ENCODE measurements at places on chromosomes 4 and X.

DNA sequence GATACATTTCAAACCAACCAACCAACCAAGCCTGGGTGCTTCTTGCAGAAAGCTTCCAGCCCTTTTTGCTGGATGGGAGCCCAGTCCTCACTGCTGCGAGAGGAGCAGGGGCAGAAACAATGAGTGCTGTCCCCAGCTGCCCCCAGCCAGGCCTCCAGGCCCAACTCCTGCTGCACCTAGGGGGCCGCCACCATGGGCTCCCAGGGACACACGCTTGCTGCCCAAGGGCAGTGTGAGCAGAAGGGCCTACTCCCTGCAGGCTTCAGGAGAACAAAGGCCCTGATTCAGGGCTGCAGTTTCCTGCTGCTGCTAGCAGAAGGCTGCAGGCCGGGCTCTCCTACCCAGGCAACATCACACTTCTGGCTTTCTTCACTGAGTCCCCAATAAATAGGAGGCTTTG is 37.7 kb upstream of the ENPP6 start:
- no peak for DNase-seq

GRCh38 chr4:10336471-10336870 is 120.8 kb downstream of the ZNF518B start:
- no peak for DNase-seq

DNA sequence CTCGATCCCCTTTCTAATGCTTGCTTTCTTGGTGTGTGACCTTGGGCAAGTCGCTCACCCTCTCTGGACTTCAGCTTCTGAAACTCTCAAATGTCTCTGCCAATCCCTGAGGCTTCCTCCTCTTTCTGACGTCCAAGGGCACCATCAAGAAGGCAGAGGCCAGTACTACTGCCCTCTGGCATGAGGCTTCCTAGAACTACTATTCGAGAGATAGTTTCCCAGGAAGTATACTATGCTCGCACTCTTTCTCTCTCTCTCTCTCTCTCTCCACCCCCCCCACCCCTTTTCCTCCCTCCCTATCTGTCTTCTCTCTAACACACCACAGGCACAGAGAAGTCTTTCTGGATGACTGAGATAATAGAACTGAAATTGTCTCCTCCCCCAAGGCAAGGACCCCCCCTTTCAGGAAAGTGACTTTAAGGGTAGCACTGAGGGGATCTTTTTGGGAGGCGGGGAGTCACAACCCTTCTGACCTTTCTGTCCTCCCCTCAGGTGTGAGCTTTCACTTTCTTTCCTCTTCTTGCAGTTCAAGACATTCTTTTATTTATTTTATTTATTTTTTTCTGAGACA is 20.0 kb upstream of the BCOR start:
- no peak for DNase-seq

DNA sequence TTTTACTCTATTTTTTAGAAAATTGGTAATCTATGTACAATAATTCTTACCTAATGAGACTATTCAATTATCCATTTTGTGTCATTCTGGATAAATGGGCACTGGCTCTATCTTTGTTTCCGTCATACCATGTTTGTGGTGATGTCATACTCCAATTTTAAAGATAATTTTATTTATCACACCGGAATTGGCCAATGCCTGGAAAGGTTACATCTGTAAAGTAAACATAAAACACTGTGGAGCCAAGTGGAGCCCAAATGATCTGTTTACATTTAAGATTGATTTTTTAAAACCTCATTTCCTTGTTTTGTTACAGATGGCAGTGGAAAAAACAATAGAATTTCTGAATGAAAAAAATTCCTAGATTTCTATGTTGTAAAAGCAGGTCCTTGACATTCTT is 120.2 kb upstream of the GPRIN3 start:
- DNase-seq: no peak

- no peak for DNase-seq
Measured at GRCh38 chr4:168723020-168723419, 226.2 kb downstream of the PALLD start.

- peak; percentile 41 for DNase-seq
Measured at GRCh38 chr4:148443512-148444295, 1.5 kb upstream of the NR3C2 start.

DNA sequence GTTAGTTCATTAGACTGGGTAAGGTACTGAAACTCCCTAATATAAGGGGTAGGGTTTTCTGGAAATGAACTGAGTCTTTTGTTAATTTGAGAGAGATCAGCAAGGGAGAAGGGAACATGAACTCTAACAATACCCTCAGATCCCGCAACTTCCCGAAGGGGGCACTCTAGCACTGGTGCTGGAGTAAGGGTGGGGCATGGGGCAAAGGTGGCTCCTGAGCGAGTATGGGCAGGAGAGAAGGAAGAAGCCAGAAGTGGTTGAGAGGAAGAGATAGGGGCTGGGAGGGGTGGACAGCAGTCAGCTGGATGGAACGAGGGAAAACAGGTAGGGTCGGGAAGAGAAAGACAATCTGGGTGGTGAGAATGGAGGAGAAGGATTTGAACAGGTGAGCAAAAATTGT is 183.2 kb upstream of the MAGEE2 start:
- DNase-seq: no peak

GRCh38 chrX:25810202-25810601 is 327.9 kb upstream of the MAGEB18 start:
- no peak for DNase-seq

- peak; percentile 57 for DNase-seq
Measured at GRCh38 chr4:183256756-183257385, 63.2 kb downstream of the CLDN22 start.

GRCh38 chrX:103360092-103360491 is 3.8 kb downstream of the TCEAL9 start:
- no peak for DNase-seq

DNA sequence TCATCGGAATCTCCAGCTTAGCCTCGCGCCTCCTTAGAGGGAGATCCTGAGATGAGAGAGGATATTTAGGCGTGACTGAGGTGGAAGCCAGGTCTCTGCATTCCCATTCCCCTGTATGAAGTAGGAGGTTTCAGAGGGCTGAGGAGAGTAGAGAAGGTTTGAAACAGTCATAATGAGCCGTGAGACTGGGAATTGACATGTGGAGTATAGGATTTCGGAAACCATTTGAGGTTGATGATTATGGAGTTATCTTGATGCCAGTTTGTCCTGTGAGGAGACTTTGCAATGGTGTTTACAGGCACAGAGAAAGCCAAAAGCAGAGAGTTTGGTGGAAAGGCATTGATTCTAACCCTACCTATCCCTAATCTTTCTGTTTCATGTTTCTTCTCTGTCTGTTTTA is 2.0 kb downstream of the CHST7 start:
- DNase-seq: no peak

- no peak for DNase-seq
Measured at GRCh38 chr4:93346840-93347239, 481.7 kb upstream of the ATOH1 start.

- DNase-seq: no peak
Measured at GRCh38 chrX:38837389-38837788, 36.1 kb downstream of the MID1IP1 start.

DNA sequence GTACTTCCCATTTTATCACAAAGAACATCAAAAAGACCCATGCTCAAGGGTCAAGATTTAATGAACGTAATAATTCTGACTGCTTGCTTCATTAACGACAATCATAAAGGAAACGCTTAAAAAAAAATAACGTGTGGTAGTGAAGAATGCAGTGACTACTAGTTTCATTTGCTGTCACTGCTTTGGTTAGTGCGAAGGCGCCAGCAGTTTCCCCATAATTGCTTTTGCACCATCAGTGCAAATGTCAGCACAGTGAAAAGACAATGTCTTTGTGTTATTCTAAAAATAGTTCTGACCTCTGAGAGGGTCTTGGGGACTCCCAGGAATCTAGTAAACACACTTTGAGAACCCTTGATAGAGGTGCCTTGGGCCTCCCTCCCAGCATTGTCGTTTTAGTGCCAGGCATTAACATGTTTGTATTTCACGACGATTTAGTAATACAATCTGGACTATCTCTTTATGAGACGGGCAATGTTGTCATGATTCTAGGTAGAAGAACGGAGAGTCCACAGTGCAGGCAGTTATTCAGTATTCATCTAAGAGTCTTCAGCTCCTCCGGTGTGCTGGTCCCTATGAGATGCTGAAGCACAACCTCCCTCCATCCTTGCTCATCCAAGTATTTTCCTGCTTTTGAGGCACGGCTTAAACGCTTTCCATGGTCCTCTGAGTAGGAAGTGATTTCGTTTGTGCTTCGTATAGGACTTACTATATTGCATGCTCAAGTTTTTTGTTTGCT is 71.0 kb downstream of the AFF1 start:
- no peak for DNase-seq

- DNase-seq: no peak
Measured at GRCh38 chr4:126899331-126899801, 733.4 kb upstream of the INTU start.

GRCh38 chr4:77734928-77735327 is 84.2 kb downstream of the CNOT6L start:
- no peak for DNase-seq

DNA sequence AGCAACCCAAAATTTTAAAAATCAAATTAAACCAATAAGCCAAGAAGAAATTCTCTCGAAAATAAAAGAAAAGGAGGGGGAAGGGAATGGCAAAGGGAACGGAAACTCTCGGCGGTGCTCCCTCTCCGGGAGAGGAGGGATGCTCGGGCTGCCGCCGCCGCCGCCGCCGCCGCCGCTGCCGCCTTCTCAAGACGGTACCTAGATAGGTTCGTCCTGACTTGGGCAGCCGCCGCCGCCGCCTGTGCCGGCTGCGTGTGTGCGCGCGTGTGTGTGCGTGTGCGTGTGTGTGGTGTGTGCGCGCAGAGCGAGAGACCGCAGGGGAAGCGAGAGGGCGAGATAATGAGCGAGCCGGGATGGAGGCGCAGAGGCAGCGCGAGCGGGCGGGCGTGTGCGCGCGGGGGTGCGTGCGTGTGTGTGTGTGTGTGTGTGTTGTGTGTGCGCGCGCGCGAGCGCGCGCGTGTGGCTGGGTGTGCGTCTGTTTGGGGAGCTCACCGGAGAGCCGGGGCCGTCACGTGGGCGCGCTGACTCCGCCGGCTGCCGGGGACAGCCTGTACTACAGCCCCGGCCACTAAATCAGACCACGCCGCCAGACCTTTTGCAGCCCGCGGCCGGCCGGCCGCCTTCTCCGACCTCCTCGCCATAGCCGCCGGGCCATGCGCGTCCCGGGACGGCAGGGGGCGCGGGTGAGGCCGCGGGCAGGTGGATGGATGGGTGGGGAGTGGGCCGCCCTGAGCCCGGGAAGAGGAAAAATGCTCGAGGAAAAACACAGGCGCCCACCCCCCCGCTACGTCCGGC is 111.6 kb downstream of the DHX15 start:
- peak; percentile 80 for DNase-seq

- no peak for DNase-seq
Measured at GRCh38 chr4:39433878-39434492, 24.7 kb downstream of the RPL9 start.

DNA sequence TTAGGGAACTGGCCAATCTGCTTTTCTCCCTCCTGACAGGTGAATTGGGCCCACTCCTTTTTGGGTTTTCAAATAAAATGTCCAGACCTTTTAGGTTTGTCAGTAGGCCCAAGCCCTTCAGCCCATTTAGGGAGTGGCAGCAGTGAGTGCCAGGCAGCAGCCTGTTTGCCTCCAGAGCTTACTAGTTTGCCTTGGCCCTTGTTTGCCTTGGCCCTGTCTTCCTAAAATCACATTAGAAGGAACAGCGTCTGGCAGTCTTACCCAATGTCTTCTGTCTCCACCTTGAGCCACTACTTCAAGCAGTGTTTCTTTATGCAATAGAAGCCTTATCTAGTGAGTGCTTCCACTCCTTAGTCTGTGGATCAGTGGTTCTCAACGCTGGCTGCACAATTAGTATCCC is 117.1 kb downstream of the TMEM164 start:
- DNase-seq: peak; percentile 53

DNA sequence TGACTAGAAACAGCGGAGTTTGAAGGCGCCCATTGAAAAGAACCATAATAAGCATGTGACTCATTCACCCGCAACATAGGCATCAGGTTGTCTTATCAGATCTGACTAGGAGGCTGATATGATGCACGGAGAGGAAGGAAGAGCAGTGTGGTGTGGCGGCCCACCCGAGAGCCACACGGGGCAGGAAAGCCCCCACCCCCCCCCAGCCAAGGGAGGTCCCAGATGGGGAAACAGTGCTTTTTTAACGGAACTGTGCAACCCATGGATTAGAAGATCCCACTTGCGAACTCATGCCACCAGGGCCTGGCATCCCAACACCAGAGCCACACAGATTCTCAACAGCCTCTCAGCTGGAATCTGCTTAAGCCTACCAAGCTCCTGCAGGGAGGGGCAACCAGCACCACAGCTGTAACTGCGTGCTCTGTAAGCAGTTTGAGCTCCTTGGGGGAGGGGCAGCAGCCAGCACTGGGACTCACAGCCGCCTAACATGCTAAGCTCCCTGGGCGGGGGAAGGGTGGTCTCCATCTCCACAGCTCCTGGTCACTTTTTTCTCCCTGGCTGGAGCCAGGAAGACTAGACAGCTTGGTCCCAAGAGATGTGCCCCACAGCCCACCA is 466.2 kb downstream of the PDGFC start:
- DNase-seq: no peak

DNA sequence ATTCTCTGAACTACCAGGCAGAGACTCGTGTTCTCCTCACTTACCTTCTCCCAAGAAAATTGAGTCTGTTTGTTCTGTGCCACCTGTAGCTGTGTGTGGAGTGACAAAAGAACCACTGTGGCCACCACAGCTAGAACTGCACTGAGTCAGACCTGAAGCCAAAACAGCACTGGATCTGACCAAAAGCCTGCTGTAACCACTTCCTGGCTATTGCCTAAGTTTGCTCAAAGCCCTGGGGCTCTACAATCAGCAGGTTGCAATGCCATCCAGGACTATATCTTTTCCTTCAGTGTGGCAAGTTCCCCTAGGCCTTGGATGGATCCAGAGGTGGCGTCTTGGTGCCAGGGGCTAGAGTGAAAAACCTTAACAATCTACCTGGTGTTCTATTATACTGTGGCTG is 449.1 kb downstream of the FAM133A start:
- DNase-seq: no peak

- no peak for DNase-seq
Measured at GRCh38 chrX:49183701-49184281, 2.4 kb downstream of the PRICKLE3 start.

- no peak for DNase-seq
Measured at GRCh38 chr4:36211084-36211483, 33.2 kb downstream of the ARAP2 start.

DNA sequence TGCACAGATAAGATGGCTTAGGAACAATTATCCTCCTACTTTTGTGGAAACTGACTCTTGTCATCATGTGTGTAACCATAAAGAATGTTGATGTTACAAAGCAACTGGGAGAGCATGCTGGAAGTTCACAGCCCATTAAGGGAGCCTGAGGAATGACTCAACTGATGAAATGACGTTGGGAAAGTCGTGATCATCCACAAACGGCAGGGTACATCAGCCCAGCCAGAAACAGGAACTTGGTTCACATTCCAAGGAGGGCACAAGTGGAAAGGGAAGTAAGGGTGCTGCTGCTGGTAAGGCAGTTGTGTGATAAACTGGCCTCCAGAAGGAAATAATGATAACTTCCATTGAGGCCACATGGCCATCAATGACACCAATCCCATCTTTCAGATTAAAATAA is 6.7 kb downstream of the TEC start:
- DNase-seq: no peak

DNA sequence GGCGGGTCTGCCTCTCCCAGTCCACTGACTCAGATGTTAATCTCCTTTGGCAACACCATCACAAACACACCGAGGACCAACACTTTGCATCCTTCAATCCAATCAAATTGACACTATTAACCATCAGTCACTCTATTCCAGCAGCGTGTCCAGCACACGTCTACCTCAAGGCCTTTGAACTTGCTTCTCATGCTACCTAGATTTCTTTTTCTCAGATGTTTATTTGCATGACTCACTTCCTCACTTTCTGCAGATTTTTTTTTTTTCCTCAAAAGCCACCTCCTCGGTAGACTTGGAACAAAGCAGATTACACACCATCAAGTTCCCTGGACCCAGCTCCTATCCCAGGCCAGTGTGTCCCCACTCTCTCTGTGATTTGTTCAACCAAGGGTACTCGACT is 49.5 kb downstream of the SUPT20HL2 start:
- no peak for DNase-seq

All from body of pancreas (tissue), 4 donors.